AG08396 (cell line): ENCODE measurements at places on chromosomes 2 and 18.

DNA sequence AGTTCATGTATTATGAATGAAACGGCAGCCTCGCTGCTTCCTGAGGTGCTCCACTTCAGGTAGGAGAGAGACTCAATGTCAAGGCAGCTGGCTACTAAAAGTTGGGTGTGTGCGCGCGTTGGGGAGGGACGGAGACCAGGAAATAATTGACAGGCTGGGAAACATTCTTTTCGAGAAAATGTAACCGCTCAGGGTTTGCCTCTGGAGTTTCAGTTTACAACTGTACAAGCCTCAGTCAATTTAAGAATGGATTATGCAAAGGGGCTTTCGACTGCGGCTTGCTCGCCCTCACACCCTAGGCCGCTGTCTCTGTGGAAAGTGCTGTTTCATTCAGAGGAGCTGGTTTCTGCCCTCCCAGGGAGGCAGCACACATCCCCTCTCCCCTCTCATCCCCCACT lies 4.4 kb upstream of the SPRED2 start:
- peak; percentile 43 for DNase-seq

- no peak for DNase-seq
Observed at GRCh38 chr2:24354957-24355356, 5.4 kb downstream of the ITSN2 start.

DNA sequence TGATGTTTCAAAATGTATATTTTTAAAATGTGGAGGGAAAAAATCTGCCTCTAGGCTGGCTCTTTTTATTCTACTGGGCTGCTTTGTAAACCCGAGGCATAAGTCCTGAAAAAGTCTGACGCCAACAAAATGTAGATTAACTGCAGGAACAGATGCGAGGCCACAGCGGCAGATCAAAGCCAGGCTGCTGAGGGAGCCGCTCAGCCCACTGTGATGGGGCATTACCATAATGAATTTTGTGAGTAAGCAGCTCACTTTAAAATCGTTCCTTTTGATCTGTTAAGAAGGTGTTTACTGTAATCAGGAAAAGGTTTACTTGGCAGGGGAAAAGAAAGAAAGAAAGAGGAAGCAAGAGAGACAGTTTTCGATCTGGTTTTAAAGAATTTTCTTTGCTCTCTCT lies 269.0 kb downstream of the ICOS start:
- DNase-seq, result no peak

- no peak for DNase-seq
Observed at GRCh38 chr18:35289727-35290093, 319 bp downstream of the ZSCAN30 start.

GRCh38 chr2:187549951-187550555 lies 4.2 kb downstream of the TFPI start:
- no peak for DNase-seq

DNA sequence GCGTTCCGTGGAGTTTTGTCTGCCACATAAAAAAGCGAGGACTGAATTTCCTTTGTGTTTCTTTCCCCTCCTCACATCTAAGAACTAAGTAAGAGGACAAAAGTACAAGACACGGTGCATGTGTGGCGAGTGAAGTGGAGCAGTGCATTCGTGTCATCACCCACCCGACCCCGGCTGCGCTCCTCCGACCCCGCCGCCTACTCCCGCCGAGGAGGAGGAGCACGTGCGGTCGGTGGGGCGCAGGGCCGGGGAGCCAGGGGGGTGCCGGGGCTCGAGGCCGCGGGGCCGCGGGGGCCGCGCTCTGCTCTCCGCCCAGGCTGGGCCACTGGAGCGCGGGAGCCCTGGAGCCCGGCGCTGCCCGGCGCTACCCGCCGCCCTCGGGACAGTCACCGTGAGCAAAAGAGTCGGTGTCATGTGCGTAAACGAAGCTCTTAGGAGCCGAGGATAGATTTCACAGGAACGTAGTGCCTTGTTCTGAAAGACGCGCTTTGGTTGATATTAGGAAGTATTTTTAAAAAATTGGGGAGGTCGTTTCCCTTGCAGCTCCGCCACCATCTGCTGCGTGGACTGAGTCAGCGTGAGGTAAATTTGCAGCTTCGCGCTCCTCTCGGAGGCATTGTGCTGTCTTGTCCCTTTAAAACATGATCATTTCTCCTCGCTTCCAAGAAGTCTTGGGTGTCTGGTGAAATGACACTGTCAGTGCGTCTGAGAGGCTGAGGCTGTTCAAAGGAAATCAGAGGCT lies 11.0 kb downstream of the TBR1 start:
- no peak for DNase-seq

DNA sequence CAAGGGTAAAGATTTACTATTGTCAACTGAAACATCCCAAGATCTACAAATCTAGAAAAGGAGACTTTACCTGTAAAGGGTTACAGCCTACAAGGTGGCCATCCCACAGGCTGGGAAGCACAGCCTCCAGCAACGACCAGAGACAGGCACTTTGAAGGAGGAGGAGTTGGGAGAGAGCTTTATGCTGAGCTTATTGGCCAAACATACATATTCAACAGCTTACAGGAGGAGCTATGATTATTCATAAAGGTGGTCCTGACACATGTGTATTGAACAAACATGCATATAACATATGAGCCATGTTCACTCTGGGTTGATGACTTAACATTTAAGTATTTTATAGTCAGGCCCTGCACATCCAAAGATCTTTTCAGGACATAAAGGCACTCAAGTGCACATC lies 11.1 kb upstream of the ABCA12 start:
- no peak for DNase-seq
